ENCODE measurements at places on chromosomes 11 and 22. TPM values are rescaled to one million over a fixed set of nuclear protein-coding genes. Genes with fewer than 3 reads are reported as not detected.

DNA sequence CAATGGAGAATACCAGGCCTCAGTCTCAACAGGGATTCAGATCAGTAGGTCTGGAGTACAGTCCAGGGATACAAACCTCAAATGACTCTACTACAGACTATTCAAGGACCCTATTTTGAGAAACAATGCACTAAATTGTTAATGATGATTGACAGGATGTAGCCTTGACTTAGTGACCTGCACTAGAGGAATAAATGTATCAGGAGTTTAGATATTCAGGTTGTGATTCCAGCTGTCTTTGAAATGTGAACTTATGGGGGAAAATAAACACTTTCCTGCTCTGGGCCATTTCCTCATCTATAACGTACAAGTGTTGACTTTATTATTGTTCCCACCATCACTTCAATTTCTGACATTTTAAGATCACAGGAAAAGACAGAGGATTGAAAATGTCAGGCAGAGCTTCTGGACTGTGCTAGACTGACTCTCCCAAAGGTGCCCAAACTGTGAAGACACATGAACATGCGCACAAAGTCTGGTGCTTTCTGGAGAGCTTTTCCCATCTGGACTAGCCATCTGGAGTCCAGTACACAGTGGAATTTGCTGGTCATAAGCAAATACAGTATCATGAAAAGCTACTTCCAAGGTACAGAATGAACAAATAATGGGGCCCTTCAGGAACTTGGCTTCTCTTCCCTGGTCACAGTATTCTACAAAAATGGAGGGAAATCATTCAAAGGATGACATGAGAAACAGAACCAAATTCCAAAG is 110.4 kb downstream of the USP35 start:
- DNase-seq, result no peak

Gene SOX6
- total RNA-seq, result 4.6 TPM

- DNase-seq, result no peak
These were observed 483.3 kb downstream of the TBC1D22A start for GRCh38 chr22:47245786-47246185.

DNA sequence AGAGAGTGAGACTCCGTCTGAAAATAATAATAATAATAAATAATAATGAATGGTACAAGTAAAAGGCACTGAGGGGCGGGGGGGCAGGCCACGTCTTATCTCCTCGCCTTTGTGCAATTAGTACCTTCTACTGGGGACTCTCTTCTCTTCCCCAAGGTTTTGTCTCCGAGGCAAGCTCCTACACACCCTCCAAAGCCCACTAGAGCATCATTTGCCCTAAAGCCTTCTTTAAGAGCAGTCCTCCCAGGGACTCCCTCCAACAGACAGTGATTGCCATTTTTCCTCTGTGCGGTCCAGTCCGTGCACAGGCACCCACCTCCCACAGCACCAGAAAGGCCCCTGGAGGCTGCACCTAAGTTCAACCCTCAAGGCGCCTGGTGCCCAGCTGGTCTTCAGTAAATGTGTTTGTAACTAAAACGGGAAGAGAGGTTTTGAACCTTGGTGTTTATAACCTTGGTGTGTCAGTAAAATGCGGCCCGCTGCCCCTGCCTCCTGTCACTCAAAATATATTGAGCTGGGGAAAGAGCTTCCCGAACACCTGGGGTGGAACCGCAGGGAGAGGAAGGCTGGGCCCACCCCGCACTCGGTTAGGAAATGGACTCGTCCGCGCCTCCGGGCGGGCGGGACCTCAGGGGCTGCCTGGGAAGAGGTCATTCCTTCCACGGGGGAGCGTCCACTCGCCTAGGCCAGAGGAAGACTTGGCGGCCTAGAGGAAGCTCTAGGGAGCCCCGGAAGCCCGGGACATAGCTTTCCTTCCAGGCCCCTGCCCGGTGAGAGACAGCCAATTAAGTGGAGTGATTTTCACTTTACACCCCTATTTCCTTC is 4.7 kb upstream of the KDELR3 start:
- no peak for DNase-seq

- DNase-seq, result no peak
These were observed 10.6 kb upstream of the MFRP start for GRCh38 chr11:119357074-119357473.

DNA sequence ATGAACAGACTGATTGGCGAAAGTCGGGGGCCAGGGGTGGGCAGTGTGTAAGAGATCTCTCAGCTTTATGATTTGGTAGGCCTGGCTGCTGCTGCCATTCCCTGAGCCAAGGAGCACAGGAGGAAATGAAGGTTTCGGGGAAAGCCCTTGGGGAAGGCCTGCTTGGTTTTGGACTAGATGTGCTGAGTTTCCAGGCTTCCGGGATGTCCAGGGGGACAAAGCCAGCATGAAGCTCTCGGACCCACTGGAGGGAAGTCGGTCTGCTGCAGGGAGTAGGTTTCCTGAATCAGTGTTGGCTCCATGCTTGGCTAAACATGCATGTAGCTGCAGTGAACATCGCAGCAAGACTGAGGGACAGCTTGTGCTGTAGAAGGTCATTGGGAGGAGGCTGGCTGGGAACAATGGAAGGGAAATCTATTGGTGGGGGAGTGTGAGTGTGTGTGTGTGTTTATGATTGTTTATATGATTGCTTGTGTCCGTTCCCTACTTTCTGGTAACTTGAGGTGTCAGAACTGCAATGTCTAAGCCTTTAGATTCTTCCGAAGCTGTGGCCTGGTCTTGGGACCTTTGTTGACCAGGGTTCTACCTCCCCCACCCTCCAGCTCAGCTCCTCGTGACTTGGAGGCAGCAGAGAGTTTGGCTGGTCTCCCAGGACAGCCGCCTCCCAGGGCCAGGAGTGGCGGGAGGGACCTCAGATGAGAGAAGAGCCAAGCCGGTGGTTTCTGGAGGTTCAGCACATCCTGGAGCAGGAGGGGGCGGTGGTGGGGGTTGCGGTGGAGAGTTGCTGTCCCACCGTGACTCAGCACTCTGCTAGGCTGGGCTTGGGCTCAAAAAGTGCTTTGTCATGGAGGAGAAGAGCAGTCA is 4.0 kb upstream of the FTH1 start:
- peak; percentile 92 for DNase-seq

- DNase-seq, result no peak
These were observed 44.3 kb downstream of the THAP12 start for GRCh38 chr11:76336597-76336996.

- no peak for DNase-seq
These were observed 149.6 kb downstream of the C11orf91 start for GRCh38 chr11:33551051-33551450.

Gene OR4S2
- total RNA-seq, result not detected

Gene ANGPTL5
- total RNA-seq, result not detected

- no peak for DNase-seq
These were observed 4.6 kb downstream of the KRTAP5-8 start for GRCh38 chr11:71542382-71542781.

DNA sequence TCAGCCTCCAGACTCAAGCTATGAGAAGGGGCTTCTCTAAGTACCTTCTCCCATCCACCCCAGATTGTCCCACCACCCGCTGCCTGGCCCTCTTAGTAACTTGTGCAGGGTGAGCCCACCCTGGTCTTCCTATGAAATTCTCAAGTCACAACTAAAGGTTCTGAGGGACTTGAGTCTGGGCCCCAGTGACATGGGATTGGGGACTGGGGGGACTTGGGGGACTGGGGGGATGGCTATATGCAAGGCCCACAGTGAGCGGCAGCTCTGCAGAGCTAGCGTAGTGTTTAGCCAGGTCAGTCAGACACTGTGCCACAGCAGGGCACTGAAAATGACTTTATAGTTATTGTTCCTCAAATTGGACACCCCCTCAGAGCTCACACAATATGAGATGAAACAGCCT is 622.3 kb upstream of the CADM1 start:
- DNase-seq, result no peak

Gene SLC5A1
- not detected for total RNA-seq

Gene MS4A4A
- total RNA-seq, result not detected

GRCh38 chr11:71165771-71166170 is 86.6 kb downstream of the SHANK2 start:
- no peak for DNase-seq

DNA sequence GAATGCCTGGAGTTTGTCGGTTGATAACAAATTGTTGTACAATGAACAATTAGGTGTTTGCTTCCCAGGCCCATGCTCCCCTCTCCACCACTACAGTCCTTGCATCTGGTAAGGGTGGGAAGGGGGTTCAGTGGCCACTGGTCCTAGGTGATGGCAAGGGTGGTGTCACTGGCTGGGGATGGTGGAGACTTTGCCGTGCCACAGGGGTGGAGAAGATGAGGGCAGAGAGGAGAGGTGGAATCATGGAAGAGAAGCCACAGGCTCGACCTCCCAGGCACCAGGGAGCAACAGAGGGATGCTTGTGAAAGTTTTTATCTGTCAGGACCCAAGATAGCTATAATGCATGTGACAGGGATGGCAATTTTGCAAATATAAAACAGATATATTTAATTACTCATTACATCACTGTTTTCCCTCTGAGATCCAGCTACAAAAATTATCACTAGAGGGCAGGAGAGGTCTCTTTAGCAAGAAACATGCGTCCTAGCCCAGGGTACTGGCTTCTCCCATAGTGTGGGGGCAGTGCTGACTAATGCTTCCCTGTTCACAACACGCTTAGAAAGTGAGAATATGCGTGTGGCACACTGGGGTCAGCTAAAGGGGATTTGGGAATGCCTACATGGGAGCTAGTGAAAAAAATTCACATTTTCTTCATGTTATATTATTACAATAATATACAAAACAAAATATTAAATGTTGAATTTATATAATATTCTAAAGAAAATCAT is 49.0 kb upstream of the AMPD3 start:
- peak; percentile 72 for DNase-seq

Gene BDNF
- total RNA-seq, result 5.4 TPM

Gene ADAMTS8
- not detected for total RNA-seq

GRCh38 chr22:28398981-28399380 is 280.7 kb downstream of the TTC28 start:
- DNase-seq, result no peak

GRCh38 chr11:36273110-36273509 is 16.1 kb downstream of the COMMD9 start:
- DNase-seq, result no peak

Gene CYTH4
- not detected for total RNA-seq

DNA sequence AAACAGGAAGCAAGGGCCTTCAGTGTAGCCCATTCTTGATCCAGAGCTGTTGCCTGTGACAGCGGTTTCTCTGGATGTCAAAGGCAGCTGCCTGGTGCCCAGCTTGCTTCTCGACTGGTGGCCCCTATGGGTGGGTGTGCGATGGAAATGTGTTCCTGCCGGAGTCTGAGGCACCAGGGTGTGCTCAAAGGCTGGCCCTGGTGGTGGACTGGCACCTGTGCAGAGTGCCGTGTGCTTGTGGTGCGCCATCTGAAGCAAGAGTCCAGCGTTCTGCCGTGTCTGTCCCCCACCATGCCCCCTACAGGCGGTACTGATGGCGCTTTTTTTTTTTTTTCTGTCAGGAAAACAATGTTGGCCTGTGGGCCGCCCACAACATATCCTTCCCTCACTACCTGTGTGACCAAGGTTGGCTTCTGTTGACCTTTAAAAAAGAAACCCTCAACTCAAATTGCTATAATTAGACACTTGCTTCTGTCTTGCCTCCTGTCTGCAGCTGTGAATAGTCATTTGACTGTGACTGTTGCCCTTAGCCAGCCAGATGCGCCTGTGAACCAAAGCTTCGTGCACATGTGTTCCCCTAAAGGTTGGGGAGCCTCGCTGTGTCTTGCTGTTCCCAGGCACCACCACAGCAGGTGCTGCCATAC is 4.7 kb upstream of the RANBP1 start:
- no peak for DNase-seq

DNA sequence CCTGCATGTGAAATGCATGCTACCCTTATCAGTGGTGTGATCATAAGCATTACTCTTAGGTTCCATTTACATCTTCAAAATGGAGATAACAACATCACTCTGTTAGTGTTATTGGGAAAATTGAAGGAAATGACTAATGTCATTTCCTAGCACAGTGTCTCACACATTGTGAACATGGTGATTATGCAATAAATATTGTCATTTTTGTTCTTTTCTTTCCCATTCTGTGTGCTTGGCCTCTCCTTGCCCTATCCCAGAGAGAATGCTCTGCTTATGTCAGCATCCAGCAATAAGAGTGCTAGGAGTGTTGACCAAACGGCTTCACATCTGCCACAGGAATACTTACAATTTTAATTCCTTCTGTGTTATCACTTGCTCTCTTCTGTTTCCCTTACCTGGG is 1024.1 kb upstream of the CCDC90B start:
- no peak for DNase-seq

- DNase-seq, result no peak
These were observed 21.4 kb downstream of the CD44 start for GRCh38 chr11:35160246-35160824.

GRCh38 chr11:65613091-65613928 is 711 bp downstream of the MAP3K11 start:
- DNase-seq, result no peak

Gene MUC6
- total RNA-seq, result 0.07 TPM

Gene TRAF6
- 8.0 TPM for total RNA-seq

GRCh38 chr11:61756452-61757212 is 4.2 kb downstream of the MYRF start:
- DNase-seq, result peak; percentile 79

GRCh38 chr11:111748035-111748804 is 18.0 kb downstream of the PPP2R1B start:
- peak; percentile 81 for DNase-seq

- DNase-seq, result no peak
These were observed 3.8 kb downstream of the MPEG1 start for GRCh38 chr11:59208956-59209355.

GRCh38 chr11:79363861-79364378 is 76.9 kb downstream of the TENM4 start:
- no peak for DNase-seq

DNA sequence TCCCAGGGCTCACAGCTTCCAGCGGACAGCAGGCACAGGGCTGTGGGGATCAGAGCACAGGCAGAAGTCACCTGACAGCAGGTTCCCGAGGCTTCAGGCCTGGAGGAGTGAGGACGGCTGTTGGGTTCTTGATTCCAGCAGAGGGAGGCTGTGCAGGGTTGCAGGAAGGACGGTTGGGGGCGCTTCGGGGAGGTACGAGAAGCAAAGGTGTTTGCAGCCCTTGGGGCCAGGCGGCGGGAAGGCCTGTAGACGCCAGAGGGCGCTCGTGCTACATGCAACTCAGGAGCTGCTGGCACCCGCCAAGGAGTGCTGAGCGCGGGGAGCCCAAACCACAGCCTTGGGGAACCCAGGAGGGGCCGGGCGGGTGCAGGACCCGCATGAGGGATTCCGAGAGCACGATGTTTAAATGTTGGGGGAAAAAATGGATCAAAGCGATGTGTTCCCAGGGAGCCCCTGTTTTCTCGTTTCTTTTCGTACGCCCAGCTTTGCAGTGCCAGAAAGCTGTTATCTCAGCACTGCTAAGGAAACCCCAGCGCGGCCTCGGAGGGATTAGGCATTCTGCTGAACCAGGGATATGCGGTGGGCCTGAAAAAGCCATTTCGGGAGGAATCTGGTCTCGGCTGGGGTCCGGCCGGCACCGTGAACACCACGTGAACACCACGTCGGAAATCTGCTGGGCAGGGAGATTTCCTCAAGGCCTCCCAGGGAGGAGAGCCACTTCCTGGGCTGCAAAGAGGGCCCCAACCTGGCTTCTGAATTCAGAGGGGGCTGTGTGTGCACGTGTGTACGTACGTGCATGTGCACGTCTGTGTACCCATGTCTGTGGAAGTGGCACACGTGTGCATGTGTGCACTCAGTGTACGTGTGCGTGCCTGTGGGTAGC is 88.1 kb downstream of the KCNQ1 start:
- DNase-seq, result peak; percentile 85

- DNase-seq, result no peak
These were observed 74.1 kb upstream of the WNT7B start for GRCh38 chr22:46050916-46051614.

All from PC-9 (cell line).